ENCODE measurements at places on chromosomes 5 and 9.

DNA sequence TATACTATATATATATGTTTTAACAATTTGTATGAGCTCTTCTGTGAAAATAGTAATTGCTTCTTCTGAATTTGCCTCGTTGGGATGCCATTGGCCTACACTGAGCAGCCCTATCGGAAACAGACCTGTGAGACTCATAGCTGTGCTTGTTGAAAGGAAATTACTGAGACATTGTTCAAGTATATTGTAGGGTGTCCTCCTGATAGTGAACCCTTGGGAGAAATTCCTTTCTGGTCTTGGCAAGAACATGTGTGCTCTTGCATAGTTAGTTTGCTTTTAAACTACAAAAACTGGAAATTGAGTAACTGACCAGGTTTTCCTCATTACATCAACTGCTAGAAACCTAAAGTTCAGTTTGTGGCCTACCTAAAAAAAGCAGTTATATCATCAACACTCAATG is 160.9 kb downstream of the LURAP1L start:
- DNase-seq: no peak

DNA sequence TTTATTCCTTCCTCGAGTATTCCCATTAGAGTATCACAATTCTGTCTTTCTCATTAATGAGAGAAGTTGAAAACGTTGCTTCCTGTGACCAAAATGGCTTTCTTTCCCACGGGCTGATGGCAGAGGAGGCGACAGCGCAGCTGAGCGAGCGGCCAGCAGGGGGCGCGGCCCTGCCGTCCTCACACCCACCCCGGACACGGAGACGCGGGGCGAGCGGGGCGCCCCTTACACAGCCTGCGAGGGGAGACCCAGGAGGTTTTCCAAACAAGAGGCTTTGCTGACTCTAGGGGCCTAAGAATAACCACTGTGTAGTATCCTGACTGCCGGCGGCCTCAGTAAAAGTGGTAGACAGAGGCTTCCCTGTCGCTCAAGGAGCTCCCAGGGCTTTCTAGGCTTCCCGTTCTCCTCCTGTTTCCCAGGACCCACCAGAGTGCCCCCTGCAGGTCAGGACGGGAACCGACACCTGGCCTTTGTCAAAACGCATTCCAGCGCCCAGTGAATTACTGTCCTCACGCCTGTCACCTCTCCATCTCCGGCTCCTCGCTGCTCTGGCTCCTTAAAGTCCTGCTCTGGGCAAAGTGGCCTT is 27.3 kb upstream of the FGF1 start:
- peak; percentile 93 for DNase-seq

DNA sequence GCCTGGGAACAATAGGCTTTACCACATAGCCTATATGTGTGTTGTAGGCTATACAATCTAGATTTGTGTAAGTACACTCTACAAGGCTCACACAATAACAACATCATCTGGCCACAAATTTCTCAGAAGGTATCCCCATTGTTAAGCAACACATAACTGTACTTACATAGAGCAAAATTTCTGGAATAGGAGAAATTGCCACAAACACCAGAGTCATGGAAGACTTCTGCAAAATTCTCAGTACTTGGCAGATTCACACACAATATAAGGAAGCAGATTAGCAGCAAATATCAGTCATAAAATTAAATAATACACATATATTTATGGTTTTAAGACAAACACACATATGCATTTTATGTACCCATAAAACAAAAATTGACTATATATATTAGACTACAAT is 16.4 kb downstream of the GNAQ start:
- DNase-seq: no peak

GRCh38 chr9:19623941-19624340 is 164.9 kb downstream of the SLC24A2 start:
- DNase-seq: no peak

- DNase-seq: no peak
These were observed 23.5 kb upstream of the GHR start for GRCh38 chr5:42399702-42400101.

GRCh38 chr9:113137196-113138168 is 13.3 kb upstream of the SLC31A2 start:
- no peak for DNase-seq

DNA sequence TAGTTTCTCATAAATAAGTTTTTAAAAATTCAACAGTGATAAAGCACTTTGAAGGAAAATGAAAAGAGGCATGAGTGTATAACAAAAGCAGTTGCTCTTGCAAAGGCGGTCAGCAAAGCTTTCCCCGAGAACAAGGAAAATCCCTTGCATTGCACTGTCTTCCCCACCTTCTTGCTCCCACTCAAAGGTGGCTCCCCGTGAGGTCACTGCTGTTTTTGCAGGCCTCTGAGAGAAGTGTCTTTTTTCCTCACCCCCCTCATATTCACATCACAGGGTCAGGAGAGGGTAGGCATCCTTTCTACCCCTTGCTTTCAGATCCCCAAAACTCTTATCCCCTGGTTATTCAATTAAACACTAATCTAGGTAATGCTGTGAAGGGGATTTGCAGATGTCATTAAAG is 15.2 kb upstream of the SLC36A1 start:
- DNase-seq: no peak

DNA sequence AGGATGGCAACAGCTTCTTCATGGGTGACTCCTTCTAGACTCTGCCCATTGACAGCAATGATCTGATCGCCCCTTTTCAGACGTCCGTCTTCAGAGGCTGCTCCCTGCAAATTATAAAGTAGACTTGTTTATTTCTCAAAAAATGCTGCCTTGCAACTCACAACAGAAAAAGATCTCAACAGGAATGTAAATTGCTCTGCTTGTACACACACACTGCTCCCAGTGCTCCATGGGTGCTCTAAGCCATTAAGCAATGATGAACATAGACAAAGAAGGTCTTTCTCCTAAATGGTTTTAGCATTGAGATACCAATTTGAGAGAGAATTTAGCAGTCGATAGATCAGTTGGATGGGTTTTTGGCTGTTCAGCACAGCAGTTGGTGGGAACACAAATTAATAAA is 172.5 kb downstream of the MPDZ start:
- no peak for DNase-seq

DNA sequence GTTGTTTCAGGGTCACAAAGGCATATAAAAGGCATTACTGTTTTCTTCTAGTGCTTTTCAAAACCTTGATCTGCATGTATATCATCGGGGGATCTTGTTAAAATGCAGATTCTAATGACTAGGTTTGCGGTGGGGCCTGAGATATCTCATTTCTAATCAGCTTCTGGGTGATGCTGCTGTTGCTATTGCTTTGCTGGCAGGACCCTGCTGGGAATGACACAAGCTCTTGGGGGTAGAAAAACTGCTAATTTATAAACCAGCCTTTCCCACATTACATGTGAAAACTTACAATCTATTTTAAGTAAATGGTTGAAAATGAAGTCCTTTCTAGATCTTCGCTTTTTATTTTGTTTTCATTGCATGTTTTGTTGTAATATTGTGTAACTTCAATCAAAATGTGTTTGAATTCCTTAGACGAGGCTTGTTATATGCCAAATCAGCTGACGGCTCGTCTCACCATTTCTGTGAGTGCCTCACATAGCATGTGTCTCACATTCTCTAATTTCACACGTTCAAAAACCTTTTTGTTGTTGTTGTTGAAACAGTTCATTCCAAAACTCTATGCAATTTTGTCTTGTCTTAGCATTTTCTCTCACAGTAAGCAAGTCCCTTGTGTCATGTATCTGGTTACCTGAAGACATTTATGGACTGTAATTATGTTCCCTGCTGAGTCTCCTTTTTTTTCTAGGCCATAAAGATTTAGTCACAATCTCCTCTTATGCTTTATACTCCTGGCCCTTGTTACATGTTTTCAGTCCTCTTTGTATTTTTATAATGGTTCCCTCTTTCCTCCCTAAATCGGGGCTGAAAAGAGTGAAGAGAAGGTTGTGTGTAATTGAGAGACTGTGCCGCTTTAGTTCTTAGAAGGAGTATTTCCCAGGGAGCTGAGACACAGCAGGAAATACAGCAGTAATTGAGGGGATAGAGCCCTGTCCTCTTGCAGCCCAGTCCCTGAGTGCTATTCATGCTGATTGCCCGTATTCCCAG is 521.0 kb upstream of the SEMA6A start:
- DNase-seq: no peak

DNA sequence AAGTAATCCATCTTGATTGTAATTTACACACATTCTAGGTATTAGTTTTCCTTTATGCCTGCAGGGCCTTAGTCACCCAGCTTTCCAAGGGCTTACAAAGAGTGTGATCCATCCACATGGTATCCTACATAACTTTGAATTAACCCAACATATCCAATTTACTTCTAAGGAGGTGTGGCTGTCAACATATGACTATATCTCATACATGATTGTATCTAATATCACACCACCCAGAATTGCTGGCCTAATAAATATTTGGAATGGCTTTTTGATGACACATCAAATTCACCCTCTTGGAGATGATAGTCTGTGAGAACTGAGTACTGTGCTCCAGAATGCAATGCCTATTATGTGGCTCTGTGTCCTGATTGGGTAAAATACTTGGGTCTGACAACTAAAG is 363.3 kb upstream of the GRIN3A start:
- no peak for DNase-seq

DNA sequence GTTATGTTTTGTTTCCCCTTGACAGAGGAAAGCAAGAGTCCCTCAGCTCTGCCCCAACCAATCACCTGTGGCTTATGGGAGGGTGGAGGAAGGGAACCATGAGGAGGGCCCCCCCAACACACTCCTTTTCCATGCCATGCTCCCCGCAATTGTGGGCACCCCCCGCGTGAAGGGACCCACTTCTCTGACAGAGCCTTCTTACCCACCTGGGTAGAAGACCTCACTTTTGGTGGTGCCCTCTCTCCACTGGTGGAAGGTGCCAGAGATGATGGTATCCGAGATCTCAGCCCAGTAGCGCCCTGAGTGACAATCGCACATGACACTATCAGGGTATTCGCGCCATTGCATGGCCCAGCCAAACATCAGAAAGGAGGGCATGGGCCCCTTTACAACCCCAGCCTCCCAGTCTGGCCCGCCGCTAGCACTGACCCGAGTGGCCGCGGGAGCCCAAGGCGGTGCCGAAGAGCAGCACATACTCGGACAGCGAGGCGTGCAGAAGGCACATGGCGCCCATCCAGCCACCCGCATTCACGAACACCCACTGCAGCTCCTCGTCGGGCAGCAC is 714 bp downstream of the SIGMAR1 start:
- no peak for DNase-seq

- no peak for DNase-seq
These were observed 1.6 kb downstream of the SOWAHA start for GRCh38 chr5:132814503-132815294.

GRCh38 chr9:109320742-109321448 is at the start of gene EPB41L4B:
TSS of gene EPB41L4B (minus strand) at chr9:109321059. CDS start at chr9:109320446, 613 bp downstream.
- peak; percentile 9 for DNase-seq

GRCh38 chr9:82991671-82992070 is 71.3 kb downstream of the RASEF start:
- DNase-seq: no peak

DNA sequence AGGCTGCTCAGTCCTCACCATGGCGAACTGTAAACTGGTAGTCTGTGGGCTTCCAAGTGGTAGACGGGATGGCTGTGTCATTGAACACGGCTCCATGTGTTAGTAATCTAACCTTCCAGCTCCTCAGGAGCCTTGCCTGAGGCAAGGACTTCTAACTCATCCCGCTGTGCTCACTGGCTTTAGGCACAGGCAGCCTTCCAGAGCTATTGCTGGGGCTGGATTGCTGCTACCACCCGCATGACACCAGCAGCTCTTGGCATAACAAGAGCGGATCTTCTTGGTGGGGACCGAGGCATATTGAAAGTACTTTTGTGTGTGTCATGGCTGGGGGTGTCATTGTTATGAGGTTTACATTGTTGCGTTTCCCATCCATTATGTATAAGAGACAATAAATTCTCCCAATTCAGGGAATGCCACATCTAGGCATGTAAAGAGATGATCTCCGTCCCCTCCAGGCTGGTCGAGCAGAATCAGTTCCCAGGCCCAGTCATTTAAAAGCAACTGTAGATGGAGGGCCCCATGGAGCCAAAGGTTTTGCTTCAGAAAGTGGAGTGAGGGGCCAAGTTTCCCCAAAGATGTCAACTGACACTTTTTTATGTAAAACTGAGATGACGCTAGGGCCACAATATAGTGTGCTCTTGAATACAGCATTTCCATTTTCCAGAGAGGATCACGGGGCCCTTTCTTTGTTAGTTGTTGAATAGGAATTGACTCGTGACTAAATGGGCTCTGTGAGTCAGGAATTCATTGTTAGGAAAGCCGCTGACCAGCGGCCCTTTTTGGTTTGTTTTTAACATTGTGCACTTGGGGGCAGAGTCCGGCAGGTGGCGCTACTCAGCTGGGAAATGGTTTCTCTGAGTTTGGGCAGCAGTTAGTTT is 759.5 kb downstream of the TAF11L14 start:
- DNase-seq: peak; percentile 4

DNA sequence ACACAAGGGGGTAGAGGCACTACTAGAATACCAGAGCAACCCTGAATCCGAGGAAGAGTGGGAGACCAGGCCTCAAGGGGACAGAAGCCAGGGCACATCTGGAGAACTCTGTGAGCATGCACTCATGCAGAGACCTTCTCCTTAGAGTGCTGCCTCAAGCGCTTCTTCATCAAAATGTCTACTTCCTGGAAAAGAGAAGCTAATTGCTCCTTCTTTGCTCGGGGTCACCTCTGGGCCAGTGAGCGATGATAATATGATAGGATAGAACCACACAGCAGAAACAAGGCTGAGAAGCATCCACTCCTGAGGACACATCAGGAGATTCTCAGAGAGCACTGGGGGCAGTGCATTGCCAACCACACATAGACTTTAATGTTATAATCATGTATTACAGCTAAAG is 23.7 kb upstream of the LMNB1 start:
- no peak for DNase-seq

- no peak for DNase-seq
These were observed 32.9 kb downstream of the FCHO2 start for GRCh38 chr5:72988769-72989168.

DNA sequence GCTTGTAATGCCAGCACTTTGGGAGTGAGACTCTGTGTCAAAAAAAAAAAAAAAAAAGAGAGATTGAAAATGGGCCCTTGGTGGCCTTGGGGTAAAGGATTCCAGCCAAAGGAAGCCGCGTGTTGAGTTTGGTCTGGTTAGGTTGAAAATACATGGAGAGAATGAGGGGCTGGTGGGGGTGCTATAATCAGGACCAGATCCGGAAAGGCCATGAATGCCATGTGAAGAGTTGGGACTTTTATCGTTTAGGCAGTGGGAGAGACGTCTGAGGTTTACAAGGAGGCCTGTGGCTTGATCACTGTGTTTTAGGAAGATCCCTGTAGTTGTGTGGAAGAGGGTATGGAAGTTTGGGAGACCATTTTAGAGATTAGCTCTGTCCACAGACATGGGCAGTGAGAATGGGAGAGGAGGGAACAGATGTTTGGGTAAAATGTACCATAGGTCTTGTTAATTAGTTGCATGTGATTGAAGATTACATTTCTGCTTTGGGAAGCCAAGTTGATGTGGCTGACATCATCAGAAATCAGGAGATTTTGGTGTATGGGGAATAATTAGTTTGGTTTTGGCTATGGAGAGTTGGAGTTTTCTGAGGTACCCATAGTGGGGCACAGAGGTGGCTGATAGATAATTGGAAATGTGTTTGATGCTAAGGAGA is 3.5 kb downstream of the MSANTD3 start:
- no peak for DNase-seq

- no peak for DNase-seq
These were observed 55.4 kb upstream of the RNF130 start for GRCh38 chr5:180126716-180127681.

Measured in bone marrow (tissue), 2 donors.